HuH-7 (cell line): ENCODE measurements at places on chromosomes 16 and 17.
A peak's percentile ranks its signal among the peaks of the same experiment; 100 is the strongest.

DNA sequence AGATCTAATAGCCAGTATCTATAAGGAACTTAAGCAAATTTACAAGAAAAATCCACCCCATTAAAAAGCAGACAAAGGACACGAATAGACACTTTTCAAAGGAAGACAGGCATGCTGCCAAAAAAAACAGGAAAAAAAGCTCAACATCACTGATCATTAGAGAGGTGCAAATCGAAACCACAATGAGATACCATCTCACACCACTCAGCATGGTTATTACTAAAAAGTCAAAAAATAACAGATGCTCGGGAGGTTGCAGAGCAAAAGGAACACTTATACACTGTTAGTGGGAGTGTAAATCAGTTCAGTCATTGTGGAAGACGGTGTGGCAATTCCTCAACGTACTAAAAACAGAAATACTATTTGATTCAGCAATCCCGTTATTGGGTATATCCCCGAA is 9.6 kb downstream of the STX8 start:
- DNase-seq, result no peak

GRCh38 chr16:11890231-11890965 is 25.4 kb downstream of the GSPT1 start:
- DNase-seq, result no peak

- DNase-seq, result no peak
Measured at GRCh38 chr17:36459045-36459444, 27.4 kb upstream of the ZNHIT3 start.

- no peak for DNase-seq
Measured at GRCh38 chr16:69848637-69849545, 86.8 kb downstream of the WWP2 start.

- DNase-seq, result no peak
Measured at GRCh38 chr17:52828621-52829020, 670.1 kb upstream of the CA10 start.

- peak; percentile 8 for DNase-seq
Measured at GRCh38 chr16:55418586-55418985, 60.4 kb upstream of the MMP2 start.

DNA sequence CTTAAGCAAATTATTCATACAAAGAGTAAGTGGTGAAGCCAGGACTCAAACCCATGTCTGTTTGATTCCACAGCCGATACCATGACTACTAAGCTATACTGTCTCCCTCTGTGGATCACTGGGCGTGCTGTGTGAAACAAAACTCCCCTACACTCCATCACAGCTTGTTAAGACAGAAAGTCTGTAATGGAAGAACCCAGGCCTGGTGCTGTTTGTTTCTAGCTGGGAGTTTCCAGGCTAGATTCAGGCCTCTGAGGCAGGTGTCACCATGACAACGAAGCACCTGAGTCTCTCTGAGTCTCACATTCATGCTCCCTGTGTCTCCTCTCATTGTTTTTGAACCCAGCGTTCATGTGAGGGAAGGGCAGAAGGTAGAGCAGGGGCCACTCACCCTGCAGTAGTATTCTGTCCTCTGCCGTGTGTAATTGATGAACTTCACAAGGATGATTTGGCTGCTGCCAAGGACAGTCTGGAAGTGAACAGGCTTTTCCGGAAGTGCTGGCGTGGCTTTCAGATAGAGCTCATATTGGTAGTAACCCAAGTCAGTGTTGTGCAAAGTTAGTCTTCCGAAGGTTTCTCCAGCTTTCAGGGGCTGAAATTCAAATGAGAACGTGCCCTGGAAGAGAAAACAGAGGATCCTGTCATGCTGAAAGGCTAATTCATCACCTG is 8.6 kb upstream of the VAC14 start:
- DNase-seq, result no peak

- DNase-seq, result no peak
Measured at GRCh38 chr16:65728167-65728566, 606.3 kb upstream of the CDH11 start.
